CD4-positive, alpha-beta memory T cell (primary cell): ENCODE measurements at places on chromosomes 4 and X.

DNA sequence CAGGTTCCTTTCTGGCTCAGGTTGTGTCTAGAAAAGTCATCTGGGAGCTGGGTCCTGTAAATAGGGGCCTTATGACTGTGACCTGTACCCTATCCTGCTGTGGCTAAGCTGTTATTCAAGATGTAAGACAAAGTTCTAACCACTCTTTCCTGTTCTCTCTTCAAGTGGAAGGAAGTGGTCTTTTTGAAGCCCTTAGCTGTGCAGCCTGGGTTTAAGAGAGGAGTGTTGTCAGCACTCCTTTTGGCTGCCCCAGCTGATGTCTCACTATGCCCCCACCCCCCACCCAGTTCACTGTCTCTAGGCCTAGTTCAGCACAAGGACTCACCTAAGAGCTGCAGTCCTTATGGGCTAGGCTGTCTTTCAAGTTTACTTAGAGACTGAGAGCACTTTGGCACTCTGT, 1069.5 kb downstream of the FAM133A start:
- DNase-seq, result no peak

DNA sequence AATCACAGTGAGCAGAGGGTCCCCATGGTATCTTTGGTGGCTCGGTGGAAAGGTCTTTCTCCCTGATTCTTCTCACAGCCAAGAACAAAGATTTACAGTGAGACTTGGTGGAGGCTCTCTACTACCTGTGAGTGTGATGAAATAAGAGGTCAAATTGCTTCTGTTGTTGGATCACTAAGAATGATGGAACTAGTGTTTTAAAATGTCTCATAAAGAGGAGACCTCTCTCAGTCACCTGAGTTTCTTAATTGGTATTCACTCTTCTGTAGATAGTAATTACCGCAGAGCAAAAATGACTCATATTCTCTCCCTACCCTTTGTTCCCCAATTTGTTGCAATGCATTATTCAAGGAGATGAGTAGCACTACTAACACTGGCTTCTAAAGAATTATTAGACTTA, 100.9 kb upstream of the TBC1D9 start:
- no peak for DNase-seq

DNA sequence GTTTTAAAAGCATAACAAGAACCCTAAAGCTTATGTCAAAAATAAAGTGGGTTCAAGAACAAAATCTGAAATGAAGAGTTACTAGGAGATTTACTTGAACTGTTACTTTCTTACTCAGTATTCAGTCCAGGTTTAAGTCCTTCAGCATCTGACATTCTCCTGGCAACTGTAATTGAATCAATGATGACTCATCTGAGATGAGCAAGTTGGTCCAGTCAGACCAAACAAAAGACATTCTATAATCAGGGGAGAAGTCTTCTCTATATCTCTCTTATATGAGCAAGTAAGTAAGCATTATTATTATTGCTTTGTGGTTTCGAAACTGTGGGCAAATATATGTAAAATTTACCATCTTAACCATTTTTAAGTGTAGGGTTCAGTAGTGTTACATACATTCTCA, 34.6 kb downstream of the MAP9 start:
- no peak for DNase-seq

DNA sequence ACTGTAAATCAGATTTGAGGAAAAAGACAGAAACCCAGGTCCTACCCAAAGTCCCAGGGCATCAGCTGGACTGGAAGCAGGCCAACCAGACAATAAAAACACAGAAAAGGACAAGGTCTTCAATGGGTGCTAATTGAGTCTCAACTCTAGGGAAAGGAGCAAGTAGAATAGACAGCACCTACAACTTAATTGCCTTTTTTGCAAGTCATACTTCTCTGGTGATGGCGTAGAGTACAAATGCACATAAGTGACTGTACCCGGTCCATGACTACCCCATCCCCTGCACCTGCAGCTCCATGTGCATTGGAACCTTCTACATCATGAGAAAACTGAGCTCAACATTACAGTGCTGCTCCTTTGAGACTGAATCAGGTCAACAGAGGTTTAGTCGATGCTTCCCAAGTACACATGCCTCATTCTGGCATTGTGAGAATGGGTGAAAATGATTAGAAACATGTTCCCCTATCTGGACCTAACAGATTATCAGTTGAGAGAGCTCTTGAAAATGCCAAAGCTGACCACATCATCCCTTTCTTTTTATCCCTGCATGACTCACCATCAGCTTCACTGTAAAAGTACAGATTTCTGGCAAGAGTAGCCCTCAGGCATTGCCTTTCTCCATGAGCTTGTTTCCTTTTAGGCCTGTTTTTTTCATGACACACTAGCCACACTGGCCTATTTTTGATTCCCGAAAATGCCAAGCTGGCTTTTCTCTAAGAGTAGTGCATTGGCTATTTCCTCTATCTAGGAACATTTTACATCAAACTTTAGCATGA, 298.3 kb downstream of the HS3ST1 start:
- no peak for DNase-seq

- DNase-seq, result no peak
Observed at GRCh38 chr4:118289794-118290193, 63.0 kb downstream of the PRSS12 start.

- DNase-seq, result no peak
Observed at GRCh38 chrX:8755813-8756212, 23.9 kb upstream of the ANOS1 start.

DNA sequence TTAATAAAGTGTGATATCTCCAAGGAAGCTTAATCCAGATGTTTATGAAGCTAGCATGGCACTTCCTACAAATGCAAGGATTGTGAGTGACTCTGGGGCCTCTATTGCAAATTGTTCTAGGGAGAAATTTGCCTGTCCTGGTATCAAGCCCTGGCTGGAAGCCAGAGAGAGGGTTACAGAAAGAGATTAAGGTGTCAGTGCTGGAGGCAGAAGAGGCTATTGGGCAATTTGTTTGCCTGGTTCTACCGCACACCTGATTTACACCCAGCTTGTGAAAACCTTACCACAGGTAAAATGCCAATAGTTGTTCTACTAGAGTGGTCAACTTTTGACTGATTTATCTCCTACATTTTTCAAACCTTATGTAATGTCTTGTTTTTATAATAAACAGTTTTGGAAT, 186.7 kb upstream of the FAT1 start:
- no peak for DNase-seq

- DNase-seq, result no peak
Observed at GRCh38 chr4:159016593-159017024, 86.3 kb upstream of the RAPGEF2 start.

DNA sequence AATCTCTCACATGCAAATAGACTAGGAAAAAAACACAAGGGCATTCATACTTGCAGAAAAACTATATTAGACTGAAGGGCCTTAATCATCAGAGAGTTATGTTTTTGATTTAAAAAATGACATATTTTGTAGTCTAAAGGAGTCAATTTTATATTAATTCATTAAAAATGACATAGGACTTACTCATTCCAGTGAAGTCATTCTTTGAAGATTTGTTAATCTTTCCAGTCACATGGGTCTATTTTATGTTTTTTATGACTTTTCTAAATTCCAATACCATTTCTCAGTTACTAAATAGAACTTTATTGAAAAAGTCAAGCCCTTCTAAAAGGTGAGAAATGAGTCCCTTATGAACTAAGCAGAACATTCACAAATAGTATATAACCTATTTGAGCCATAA, 743.8 kb upstream of the INTU start:
- no peak for DNase-seq

DNA sequence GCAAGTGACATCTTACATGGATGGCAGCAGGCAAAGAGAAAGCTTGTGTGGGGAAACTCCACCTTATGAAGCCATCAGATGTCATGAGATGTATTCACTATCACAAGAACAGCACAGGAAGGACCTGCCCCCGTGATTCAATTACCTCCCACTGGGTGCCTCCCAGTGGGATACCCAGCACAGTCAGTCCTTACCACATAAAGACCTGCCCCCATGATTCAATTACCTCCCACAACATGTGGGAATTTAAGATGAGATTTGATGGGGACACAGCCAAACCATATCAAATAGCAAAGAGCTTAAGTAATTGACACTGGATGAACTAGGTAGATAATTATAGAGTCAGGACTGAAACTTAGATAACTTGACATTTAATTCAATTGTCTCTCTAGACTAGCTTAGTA, 85.6 kb downstream of the SLIT2 start:
- DNase-seq, result no peak

DNA sequence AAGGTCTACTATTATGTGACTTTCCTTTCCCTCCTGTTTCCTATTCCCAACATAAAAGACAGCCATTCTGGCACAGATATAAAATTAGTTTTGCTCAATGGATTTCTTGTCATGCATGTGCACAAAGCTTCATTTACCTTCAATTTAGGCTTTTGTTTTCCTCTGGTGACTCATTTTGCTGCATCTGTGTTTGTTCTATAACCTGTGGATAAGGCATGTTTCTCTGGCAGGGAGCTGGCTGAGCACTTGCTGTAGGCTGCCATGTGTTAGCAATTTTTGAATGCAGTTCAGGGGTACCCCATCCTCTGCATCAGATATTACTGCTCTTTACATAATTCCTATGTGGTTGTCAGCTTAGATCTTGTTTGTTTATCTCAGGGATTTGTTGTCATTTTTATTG, 202.8 kb upstream of the GRID2 start:
- DNase-seq, result no peak

- DNase-seq, result peak; percentile 23
Observed at GRCh38 chrX:10722851-10723250, 102.5 kb upstream of the MID1 start.

DNA sequence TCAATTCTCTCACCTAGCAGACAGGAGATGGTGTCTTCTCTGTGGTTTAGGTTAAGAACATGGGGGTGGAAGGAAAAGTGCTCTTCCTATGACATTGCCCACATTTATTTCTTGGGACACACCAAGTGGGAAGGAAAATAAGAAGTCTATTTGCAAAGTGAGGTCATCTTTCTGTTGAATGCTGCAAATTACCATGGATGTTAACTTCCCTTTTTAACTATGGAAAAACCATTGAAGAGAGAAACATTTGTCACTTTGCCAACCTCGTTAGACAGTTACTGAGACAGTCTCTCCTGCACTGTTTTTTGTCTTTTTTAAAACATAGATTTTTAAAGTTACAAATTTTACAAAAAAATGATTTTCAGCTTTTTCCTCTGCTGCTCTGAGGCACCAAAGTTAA, 72.8 kb upstream of the BEND4 start:
- DNase-seq, result no peak

- DNase-seq, result no peak
Observed at GRCh38 chr4:79915246-79915645, 157.8 kb downstream of the ANTXR2 start.

DNA sequence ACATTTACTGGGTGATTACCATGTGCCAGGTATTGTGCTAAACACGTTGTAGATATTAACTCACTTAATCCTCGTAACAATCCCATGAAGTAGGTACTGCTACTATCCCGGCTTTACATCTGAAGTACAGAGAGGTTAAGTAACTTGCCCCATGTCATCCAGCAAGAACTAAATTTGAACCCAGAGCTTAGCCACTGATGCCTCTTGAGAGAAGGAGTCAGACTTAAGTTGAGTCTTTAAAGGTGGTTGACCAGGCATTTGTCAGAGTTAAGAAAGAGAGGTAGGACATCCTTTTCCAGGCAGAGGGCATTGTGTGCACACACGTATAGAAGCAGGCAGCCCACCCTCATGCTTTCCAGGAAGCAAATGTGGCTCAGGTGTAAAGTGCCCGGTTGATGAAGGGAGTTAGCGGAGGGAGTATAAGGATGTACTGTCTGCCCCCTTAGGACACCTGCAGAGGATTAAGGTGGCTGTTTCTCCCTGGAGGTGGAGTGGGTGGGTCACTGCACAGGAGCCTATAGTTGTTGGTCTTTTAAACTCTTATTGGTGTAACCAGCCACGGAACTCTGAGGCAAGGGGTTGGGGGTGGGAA, 335 bp upstream of the CD38 start:
- no peak for DNase-seq

GRCh38 chr4:67575232-67576058, 16.9 kb downstream of the STAP1 start:
- peak; percentile 13 for DNase-seq

- DNase-seq, result no peak
Observed at GRCh38 chr4:20043991-20044390, 207.7 kb upstream of the SLIT2 start.

DNA sequence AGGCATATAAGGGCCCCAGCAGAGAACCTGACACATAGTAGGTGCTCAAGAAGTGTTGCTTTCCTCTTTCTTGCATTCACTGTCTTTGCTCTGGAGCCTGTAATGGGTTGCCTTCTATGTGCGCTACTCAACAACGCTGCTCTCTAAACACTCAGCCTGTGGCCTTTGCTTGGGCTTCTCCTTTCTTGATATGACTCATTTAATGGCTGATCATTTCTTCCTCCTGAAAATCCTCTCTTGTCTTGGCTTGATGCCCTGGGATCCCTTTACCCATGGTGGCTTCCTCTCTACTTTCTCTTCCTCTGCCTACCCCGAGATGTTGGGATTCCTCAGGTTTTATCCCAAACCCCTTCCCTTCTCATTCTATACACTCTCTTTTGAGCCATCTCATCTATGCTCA, 19.9 kb upstream of the PJA1 start:
- no peak for DNase-seq

DNA sequence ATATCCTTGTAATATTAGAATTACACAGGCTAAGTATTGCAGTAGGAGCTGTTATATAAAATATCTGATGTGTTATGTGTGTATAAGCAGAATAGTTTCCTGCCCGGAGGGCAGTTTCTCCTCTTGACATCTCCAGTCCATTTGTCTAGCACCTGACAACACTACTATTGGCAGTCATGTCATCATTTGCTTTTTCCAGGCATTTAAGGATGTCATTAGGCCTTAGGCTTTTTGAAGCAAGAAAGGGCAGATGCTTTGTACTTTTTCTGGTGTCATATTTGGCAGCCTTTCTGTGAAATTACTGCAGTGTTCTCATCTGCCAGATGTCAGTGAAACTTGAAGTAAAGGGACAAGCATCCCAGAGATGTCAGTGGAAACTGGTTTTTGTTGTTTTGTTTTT, 2017.6 kb upstream of the IGFBP7 start:
- no peak for DNase-seq

DNA sequence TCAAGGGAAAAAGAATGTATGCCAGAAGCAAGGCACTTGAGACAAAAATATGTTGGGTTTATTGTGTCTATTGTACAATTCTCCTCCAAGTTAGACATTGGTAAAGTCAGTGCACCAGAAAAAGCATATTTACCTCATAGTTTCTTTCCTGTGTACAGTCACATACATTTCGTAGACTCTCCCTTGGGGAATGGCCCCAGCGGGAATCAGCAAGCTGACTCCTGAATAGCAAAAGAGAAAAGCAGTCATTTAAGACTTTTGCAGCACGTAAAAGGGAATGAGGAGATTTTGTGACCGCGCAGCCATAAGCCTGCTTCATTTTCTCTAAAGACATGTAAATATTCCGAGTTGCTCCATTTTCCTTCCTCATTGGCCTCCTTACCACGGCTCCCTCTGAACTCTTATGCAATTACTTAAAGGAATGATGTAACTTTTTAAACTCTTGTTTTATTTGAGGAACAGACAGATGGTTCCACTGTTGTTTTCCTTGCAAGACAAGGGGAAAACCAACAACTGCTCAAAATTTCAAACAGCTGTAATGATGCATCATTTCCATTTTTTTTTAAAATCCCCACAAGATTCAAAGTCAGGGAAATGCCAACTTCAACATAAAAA, 332.7 kb downstream of the UNC5C start:
- DNase-seq, result no peak
